HS-27A (cell line): ENCODE measurements at places on chromosomes 2 and 18.

GRCh38 chr2:217741381-217741955 lies 261.3 kb downstream of the TNS1 start:
- no peak for DNase-seq

DNA sequence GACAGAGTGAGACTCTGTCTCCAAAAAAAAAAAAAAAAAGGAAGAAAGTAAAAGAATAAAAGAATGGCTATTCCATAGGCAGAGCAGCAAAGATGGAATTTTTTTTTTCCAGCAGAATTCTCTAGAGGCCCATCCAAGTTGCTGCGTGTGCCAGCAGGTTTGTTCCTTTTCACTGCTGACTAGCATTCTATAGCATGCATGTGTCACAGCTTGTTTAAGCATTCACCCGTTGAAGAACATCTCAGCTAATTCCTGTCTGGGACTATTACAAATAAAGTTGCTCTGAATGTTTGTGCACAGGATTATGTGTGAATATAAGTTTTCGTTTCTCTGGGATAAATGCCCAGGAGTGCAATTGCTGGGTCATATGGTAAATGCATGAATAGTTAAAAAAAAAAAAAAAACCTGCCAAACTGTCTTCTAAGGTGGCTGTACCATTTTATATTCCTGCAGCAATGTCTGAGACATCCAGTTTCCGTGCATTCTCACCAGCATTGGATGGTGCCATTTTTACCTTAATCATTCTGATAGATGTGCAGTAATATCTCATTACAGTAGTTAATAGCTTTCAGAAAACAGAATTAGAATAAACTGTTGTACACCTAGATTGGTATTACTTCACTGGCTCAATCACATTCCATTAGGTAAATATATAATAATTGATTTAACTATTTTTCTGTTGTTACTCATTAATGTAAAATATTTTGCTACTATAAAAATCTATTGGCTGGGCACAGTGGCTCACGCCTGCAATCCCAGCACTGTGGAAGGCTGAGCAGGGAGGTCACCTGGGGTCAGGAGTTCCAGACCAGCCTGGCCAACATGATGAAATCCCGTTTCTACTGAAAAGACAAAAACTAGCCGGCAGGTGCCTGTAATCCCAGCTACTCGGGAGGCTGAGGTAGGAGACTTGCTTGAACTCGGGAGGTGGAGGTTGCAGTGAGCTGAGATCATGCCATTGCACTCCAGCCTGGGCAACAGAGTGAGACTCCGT lies 47.5 kb upstream of the ASAP2 start:
- DNase-seq = no peak

GRCh38 chr2:39524756-39525635 lies 87.9 kb upstream of the MAP4K3 start:
- DNase-seq = no peak

GRCh38 chr2:72293620-72294019 lies 146.0 kb upstream of the CYP26B1 start:
- DNase-seq = no peak

DNA sequence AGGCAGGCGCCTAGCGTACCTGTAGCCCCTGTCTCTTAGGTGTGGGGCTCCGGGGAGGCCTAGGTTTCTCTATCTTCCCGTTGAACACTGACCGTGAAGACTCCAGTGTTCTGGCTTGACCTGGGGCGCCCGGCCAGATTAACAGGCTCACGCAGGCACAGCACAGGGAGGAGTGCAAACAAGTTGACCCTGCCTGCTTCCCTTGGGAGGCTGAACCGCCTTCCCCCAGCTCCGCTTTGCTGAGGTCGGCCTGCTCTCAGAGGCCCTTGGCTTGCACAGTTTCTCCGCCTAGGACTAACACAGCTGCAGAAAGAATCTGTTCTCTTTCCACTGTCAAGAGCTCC lies 567 bp downstream of the PCYOX1 start:
- no peak for DNase-seq

GRCh38 chr2:9017411-9017810 lies 13.9 kb upstream of the MBOAT2 start:
- no peak for DNase-seq
